ENCODE measurements at places on chromosomes 6 and 20.

DNA sequence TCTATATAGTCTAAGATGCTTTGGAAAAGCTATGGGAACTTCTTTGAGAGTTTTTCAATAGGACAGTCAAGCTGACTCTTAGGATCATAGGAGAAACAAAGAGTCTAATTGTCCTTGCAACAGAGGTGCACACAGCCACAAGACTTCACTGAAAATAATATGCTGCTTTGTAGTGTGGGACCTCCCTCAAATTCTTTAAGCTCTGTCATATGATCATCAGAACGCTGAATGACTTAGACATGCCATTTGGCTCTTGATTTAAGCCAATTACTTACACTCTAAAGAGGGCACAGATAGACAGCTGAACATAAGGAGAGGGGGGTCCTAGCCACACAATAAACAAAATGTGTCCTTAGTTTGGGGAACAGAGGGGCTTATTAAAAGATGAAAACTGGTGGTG lies 818.7 kb upstream of the GJE1 start:
- DNase-seq = no peak

DNA sequence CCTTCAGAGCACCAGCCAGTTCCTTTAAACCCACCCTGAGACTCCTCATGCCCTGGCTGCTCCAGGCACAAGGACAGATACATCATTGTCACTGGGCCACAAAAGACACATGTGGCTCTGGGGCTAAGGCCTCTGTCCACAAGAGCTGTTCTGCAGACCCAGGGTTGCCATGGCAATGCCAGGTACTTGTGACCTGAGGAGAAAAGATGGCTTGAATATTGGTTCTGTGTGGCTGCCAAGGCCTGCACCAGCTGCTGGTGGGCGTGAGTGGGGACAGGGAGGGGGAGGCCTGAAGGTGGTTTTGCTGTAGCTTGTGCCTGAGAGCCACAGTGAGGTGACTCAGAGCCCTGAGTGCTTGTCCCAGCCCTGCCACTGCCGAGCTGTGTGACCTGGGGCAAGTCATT lies 31.8 kb downstream of the SAYSD1 start:
- no peak for DNase-seq

GRCh38 chr20:51462566-51463276 lies 79.8 kb downstream of the NFATC2 start:
- DNase-seq = no peak

DNA sequence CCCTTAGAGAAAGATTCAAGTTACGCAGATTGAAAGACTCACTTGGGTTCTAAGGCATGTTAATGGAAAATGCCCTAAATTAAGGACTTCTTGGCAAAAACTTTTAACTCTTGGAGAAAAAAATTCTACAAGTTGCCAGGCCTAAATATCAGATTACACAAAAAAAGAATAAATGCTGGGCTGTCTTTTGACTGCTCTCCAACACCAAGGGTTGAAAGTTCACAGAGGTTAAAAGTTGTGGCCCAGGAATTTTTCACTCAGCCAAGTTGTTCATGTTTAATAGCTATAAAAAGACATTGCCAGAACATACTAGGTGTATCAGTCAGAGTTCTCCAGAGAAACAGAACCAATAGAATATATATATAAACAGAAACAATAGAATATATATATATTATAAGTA lies 268.4 kb upstream of the PRND start:
- DNase-seq = no peak

GRCh38 chr6:167408235-167408869 lies 83.5 kb downstream of the TTLL2 start:
- no peak for DNase-seq

DNA sequence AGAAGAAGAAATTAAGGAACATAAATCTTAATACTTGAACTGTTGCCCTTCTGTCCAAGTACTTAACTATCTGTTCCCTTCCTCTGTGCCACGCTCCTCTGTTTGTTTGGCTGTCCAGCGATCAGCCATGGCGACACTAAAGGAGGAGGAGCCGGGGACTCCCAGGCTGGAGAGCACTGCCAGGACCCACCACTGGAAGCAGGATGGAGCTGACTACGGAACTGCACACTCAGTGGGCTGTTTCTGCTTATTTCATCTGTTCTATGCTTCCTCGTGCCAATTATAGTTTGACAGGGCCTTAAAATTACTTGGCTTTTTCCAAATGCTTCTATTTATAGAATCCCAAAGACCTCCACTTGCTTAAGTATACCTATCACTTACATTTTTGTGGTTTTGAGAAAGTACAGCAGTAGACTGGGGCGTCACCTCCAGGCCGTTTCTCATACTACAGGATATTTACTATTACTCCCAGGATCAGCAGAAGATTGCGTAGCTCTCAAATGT lies 17.1 kb downstream of the IRF4 start:
- no peak for DNase-seq

DNA sequence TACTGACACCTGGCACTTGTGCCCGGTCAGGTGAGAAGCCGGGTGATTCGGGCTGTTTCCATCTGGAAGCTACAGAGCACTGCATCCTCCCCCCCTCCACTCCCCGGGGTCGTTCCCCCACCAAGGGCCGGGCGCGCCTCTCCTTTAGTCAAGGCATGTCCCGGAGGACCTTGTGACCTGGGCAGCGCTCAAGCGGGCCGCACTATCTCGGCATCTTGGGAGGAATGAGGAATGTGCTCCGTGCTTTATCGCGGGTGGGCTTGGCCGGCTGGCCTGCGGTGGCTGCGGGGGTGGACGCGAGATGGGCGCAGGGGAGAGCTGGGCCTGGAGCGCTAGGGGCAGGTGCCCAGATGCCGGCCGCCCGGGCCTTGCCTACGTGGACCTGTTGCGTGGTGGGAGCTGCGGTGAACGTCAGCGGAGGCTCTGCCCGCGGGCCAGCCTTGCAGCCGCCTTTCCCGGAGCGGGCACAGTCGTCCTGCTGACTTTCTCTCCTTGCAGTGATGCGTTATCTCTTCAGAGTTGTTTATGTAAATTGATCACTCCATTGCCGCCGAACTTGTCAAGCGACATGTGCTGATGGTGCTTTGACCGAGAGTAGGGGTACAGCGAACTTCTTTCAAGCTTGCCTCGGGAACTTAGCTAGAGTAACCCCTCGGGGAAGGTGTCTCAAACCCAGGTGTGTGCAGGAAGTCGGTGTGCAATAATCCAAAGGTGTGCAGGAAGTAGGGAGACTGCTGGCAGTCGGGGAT lies 1.1 kb downstream of the LRRC1 start:
- DNase-seq = no peak

DNA sequence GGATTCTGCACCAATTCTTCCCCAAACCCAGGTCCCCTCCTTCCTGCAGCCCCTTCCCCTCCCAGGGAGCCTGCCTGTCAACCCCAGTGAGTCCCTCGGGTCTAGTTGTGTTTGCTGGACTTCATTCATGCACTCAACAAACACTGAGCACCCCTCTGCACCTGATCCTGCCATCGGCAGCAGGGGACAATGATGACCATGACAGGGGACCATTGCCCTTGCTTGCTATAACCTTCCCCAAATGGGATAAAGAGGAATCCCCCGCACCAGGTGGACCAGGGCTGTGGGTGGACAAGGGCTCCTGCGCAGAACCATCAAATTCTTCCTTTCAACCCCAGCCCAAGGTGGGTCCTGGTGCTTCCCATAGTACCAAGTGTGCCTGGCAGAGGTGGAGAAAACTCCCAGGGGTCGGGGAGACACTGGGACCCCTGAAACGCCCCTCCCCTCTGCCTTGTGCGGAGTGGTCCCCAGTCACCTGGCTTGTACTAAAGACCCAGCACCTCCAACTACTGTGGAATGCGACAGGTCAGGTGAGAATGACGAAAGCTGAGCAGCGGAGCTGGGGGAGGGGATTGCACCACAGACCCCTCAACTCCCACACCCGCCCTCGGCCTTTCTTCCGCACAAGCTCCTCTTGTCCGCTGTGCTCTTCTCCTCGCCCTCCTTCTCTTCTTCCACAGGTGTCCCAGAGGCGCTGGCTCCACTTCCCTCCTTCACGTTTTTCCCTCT lies 119.9 kb upstream of the ZNF217 start:
- DNase-seq = no peak

DNA sequence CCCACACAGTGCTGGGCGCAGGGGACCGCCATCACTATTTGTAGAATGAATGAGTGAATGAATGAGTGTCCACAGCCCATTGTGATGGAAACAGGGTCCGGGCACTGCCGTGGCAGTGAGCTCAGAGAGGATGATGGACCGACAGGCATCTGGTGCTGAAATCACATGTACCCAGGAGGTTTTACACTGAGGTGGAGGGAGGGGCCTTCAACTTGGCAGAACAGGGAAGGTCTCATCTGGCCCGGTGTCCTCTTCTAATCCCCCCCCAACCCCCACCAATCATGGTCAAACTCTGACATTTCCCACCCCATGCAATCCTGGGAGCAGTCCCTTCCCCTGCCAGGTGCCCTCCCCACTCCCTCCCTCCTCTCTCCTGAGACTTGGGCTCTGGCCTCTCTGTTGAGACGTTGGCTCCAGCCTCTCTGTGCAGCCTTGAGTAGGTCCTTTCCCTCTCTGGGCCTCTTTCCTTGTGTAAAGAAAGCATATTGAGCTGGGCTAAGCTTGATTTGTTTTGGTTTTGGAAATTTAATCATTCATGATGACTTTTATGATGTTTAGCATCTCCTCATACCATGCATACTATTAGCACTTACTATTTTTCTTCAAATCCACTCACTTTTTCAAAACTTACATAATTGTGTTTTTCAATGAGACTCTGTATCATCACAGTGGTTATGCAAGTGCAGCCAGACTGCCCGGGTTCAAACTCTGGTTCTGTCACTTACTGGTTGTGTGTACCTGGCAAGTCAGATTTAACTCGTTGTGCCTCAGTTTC lies 10.8 kb downstream of the KIAA1755 start:
- no peak for DNase-seq

GRCh38 chr20:61881416-61881815 lies 184.3 kb downstream of the TAF4 start:
- no peak for DNase-seq

DNA sequence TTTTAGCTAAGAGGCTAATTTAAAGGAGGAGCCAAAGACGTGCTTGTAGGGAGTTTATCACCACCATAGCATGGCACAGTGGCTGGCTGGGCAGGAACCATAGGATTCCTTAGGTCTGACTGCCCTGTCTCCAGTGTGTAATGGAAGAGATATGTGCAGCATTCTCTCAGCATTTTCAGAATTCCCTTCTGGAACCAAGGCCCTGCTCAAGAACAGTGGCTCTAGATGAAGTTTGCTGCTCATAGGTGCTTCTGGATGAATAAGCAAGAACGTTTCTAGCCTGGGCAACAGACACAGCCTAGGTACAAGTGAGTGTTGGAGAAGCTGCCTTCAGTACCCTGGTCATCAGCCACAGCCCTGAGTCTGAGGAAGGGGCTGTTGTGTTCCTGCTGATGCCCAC lies 69.1 kb downstream of the LCA5 start:
- DNase-seq = no peak

DNA sequence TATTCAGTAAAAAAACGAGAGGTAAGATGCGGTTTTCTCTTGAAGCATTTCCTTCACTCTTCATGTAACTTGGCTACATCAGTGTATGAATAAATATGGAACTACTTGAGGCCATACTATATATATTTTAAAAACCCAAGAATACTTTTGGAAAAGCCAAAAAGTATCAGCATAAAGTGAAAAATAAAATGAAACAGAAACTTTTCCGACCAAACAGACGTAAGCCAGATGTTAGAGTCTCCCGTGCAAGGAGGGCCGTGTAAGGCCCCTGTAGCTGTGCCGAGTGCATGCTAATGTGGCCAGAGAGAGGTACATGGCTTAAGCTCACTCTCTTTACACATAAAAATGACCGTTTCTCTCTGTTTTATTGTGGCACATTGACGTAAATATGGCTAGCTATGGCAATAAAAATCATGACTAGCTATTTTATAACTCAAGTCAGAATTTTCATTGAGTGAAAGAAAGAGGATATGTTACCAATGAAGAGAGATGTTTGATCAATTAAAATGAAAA lies 140.1 kb upstream of the GMDS start:
- no peak for DNase-seq

DNA sequence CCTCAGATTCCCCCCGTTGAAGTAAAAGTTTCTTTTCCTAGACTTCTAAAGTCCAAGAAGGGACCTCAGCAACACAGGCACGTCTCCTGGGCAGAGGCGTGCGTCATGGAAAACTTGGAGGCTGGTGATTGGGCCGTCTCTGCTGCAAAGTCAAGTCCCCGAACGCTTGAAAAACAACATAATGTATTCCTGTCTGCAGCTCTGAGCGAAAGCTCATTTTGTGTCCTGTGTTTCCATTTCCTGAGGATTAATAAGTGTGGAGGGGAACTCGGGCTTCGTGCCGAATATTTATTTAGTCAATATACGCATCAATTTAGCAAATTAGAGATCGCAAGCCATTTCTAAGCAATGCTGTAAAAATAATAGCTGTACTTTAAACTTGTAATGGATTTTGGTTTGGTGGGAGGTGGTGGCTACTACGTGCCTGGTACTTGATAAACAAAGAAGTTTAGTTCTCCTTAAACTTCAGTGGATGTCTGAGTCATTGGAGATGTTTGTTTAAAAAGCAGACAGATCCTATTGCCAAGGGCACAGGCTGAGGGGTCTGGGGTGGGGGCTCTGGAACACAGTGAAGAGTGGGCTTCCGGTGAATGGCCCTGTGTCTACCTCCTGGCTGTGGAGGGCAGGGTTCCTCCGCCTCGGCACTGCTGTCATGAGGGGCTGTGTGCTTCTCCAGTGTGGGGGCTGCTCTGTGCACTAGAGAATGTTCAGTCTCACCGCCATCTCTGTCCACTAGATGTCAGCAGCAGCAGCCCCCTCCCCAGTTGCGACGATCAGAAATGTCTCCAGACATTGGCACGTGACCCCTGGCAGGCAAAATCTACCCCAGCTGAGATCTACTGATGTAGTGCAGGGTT lies 21.8 kb downstream of the PCK1 start:
- DNase-seq = no peak

All from CD4-positive, alpha-beta T cell treated with Interleukin-6 at 100 ng/mL for 8 hours (primary cell).